ENCODE measurements at places on chromosomes 2 and 18.

GRCh38 chr18:3223356-3223755, 3.6 kb upstream of the MYOM1 start:
- DNase-seq, result no peak

GRCh38 chr2:206971805-206972204, 32.5 kb downstream of the CPO start:
- no peak for DNase-seq

GRCh38 chr2:217952409-217952808, 50.4 kb downstream of the TNS1 start:
- no peak for DNase-seq

DNA sequence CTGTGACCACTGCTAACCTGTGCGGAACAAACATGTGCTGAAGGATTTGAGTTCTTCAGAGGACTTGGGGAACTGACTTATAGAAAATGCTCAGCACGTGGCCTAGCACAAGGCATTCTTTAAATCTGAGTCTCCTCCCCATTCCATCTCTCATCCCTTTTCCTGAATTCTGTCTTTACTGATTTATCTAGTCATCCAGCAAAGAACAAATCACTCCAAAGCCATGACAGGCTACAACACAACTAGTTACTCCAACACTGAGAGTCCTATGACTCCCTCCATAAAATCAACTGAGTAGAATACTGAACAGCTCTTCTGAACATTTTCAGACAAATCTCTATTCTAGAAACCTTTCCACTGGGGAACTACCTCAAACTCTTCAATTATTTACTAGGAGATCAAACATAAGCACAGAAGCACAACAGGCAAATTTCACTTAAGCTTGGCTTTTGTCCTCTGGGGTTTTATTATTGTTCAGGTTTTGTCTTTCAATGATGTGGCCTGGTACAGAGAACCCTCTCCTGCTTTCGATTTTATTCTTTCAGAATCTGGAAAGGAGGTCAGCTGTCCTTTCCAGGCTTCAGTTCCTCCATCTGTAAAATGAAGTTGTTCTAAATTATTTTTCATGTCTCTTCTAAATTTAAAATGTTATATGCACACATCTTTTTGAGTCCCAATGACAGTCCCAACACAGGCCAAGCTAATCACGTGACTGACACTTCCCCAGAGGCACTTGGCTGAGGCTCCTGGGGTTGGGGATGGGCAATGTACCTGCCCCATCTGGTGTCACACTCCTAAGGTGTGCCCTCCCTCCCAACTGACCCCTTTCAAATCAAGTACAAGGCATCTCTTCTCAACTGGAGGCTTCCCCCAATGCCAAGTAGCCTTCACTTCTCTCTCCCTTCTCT, 31.8 kb downstream of the RNU4ATAC start:
- DNase-seq, result no peak

GRCh38 chr2:85822766-85823165, 66.0 kb downstream of the ST3GAL5 start:
- no peak for DNase-seq

- DNase-seq, result no peak
Observed at GRCh38 chr2:46164529-46165301, 132.5 kb upstream of the EPAS1 start.

DNA sequence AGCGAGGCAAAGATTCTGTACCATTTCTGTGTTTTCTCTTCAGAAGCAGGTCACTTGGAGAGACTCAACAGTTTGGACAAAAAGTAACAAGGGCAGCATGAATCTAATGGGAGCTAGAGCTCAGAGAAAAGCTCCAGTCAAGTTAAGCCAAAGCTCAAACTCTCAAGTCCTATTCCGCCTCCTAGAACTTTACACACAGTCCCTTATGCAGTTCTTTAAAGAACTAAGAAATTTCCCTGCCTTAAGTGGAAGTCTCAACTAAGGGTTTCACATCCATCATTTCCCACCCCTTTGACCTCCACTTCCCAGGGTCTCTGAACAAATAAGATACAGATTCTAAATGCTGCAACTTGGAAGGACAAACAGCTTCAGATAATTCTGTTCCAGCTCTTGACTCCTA, 121.3 kb upstream of the RNU4ATAC start:
- DNase-seq, result no peak

- no peak for DNase-seq
Observed at GRCh38 chr2:28358668-28359201, 33.9 kb upstream of the FOSL2 start.

GRCh38 chr2:145748927-145749326, 1229.0 kb upstream of the ZEB2 start:
- DNase-seq, result no peak

DNA sequence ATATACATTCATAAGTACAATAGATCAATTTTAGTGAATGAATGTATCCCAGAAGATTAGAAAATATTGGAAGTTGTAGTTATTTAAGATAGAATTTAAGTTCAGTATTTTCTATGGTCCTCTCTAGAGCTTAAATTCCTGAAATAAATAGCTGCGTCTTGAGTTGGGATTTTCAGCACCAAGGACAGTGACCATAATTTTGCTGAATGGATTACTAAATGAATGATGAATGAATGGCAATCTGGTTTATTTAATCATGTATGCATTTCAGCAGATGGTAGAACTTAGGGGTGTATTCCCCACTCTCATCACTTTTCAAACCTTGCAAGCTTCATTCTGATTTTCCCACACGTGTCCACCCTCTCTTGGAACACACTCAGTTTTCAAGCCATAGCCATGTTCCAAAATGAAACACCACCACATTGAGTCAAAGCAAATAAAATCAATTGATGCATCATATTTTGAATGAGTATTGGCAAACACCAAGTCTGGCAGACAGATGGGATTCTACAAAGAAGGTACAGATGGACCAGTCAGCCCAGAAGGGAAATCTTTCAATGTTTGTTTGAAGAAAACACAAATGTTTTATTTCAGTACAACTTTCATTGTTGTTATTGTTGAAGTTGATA, 362.2 kb upstream of the NXPH2 start:
- no peak for DNase-seq

- DNase-seq, result no peak
Observed at GRCh38 chr2:29767606-29768335, 153.6 kb downstream of the ALK start.

DNA sequence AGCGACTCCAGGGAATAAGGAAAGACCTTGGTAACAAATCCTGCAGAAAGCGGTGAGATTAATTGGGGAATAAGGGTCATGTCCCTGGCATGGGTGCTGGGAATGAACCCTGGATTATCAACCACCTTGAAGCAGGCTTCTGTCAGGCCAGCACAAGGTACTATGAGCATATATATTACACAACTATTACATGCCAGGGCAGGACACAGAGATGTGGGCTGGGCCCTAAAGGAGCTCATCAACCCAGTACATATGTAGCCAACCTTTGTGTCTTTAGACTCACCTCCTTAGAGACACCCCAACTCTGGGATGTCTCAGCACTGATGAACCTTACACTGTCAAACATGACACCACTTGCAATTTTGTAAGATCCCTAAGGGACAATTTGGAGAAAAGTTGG, 3.4 kb downstream of the SFXN5 start:
- no peak for DNase-seq

DNA sequence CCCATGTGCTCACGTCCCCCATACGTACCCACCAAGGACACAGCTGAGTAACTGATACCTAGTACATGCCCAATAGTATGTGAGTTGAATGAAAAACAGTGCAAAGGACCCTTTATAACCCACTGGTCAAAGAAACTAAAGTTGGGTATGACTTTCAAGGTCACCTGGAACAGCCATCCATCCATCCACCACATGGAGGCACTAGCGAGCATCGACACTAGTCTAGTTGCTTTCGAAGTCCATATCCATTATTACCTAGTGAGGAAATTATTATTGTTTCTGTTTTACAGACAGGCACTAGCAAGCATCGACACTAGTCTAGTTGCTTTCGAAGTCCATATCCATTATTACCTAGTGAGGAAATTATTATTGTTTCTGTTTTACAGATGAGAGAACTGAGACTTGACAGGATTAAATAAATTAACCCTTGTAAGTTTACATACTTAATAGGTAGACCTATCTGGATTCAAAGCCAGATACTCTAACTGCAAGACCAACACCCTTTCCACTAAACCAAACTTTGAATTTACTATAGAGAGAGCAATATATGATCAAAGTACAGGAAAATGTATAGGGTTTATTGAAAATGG, 233.7 kb downstream of the METTL4 start:
- DNase-seq, result no peak

GRCh38 chr2:153873052-153874048, 1.6 kb downstream of the GALNT13 start:
- no peak for DNase-seq

DNA sequence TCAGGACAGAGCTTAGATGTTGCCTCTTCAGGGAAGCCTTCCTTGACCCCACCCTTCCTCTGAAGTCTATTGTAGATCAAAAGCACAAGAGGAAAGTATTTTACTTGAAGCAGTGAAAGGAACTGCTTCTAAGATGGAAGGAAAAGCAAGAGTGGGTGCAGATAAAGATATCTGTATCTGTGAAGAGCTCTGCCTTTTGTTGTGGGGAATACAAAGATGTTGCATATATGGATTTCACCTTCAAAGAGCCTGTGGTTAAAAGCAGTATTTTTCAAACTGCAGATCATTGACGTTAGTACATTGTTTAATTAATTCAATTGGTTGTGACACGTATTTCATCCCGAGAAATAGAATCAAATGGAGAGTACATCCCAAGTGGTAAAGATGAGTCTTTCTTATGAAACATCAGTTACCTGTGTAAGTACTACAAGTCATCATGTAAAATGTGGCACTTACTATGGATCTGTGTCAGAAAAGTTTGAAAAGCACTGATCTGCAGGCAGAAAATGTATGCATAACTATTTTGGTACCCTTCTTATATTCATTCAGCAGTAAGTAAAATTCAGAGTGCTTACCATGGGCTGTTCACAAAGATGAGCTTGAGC, 24.6 kb upstream of the TNFRSF11A start:
- no peak for DNase-seq
